ENCODE measurements at places on chromosomes 3 and 15. TPM values are rescaled to one million over a fixed set of nuclear protein-coding genes. Genes with fewer than 3 reads are reported as not detected.

GRCh38 chr15:90674476-90674875, 42.7 kb upstream of the BLM start:
- DNase-seq, result no peak

GRCh38 chr3:133089906-133090485, 51.8 kb downstream of the TMEM108 start:
- DNase-seq, result no peak

IGSF10 gene
- 0.01 TPM for polyA plus RNA-seq

PDZRN3 gene
- not detected for polyA plus RNA-seq

GRCh38 chr3:6807967-6808588, 52.8 kb upstream of the GRM7 start:
- DNase-seq, result peak; percentile 40

CCR1 gene
- 0.03 TPM for polyA plus RNA-seq

ESYT3 gene
- 0.63 TPM for polyA plus RNA-seq
